ENCODE measurements at places on chromosomes 11 and 22.
A peak's percentile ranks its signal among the peaks of the same experiment; 100 is the strongest.

DNA sequence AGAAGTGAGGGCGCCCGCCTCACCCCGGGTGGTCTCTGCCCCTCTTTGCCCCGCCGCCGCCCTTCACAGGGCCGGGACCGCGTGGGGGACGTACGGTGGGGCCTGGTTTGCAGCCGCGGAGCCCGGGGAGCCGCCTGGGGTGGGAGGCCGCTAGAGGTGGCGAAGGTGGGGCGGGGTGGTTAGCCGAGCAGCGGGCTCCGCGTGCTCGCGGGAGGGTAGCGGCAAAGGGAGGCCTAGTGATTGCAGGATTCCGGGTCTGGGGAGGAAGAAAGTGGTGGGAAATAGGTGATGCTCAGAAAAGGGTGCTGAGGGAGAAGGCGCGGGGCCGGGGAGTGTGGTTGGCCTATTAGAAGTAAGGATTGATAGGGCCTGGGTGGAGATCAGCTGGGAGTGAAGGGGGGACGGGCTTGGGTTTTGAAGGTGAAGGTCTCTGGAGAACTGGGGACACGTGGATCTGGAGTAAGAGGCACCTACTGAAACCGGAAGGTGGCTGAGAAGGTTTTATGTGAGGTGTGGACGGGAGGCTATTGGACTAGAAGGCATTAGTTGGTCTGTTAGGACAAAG, 571 bp downstream of the FAR1 start:
- DNase-seq = no peak

- no peak for DNase-seq
Measured at GRCh38 chr22:40560551-40560950, 76.0 kb downstream of the MRTFA start.

DNA sequence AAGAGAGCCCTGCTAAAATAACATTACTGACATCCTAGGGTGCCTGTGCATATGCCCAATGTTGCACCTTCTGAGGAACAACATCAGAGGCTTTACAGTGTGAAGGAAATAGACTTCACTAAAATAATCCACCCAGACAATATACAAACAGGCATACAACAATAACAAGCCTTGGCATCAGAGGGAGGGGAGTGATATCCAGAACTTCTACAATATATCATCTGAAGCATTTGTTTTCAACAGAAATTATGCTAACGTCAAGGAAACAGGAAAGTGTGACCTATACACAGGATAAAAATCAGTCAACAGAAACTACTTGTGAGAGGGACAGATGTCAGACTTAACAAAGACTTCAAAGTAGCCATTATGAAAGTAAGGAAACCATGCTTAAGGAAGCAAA, 81.3 kb downstream of the CTNND1 start:
- DNase-seq = no peak

- DNase-seq = no peak
Measured at GRCh38 chr22:19875531-19876313, 21.0 kb upstream of the GNB1L start.

GRCh38 chr11:64448599-64449380, 89.8 kb downstream of the RPS6KA4 start:
- peak; percentile 6 for DNase-seq

DNA sequence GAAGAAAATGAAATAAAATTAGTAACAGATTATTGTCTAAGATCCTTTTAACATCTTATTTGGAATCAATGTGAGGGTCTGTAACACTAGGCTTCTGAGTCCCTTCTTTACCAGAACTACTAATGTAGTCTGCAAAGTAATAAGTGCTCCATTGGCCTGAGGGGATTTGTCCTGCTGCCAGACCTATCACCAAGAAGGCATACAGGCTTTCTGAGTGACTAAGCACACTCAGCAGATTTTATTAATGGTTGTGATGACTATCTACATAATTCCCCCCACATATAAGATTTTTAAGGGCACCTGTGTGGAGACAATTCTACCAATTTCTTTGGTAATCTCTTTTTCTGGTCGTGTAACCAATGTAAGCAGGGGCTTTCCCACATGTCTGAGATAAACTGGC, 365.0 kb upstream of the FAT3 start:
- no peak for DNase-seq

DNA sequence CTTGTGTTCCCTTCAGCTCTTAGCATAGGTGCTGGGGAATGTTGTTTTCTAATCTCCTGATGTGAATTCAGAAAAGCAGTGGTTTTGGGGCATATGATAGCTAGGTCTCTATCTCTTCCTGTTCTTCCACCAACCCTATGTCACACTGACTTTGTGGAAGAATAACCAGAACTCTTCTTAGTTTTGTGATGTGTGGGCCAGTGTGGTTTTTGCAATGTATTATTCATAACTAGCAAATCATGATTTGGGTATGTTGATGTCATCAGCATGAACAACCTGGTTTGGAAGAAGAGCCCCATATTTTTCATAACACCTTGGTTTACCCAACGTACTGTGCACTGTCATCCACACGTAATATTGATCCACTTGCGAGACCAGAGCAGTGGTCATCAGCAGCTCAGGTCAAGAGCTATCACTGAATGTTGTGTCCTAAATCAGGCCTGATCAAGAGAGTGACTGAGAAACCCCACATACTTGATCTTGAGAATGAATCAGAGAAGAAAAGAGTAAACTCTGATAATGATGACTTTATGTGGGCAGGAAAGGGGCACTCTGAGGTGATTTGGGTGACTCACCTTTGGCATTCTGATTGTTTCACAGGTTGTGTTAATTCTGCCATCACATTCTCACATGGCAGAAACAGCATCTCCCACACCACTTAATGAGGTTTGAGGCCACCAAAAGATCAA, 19.4 kb upstream of the MS4A6E start:
- DNase-seq = no peak

- DNase-seq = no peak
Measured at GRCh38 chr22:44730490-44731356, 21.7 kb upstream of the ARHGAP8 start.

DNA sequence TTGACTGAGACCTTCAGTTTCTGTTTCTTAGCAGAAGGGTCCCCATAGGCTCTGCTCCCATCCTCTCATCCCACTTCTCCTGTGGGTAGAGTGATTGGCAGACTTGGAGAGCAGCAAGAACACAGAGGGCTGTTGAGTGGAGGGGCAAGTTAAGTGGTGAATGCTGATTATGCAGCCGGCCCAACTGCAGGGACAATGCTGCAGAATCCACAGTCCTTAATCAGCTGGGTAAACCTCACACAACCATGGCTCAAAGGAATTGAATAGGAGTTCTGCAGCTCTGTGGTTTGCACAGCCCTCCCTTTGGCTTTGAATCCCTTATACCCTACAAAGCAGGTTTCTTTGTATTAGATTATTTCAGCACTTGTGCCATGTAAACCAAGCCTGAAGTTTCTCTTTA, 161.1 kb downstream of the NAV2 start:
- no peak for DNase-seq

DNA sequence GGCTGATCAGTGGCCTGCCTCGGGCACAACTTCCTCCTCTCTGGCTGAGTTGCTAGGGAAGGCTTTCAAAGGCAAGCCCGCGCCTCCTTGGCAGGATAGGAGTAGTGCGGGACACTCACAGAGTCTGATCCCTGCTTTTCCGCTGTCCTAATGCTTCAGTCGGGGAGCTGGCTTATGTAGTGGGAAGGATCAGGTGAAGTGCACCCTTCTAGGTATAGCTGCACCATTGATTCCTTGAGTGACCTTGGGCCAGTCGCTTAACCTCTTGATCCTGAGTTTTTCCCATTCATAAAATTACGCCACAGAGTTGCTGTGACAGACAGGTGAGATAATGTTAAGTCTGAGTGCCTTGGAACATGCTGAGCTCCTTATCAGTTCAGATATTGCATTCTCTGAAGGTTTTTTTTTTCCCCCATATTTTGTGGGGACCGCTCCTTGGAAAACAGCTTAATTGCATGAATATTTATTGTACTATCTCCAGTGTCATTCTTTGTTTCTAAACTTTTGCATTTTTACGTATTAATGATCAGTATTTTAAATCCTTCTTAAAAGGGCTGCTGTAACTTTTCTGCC, 961 bp downstream of the IPO7 start:
- DNase-seq = no peak

GRCh38 chr11:64028398-64029115, 7.2 kb upstream of the FLRT1 start:
- DNase-seq = no peak

DNA sequence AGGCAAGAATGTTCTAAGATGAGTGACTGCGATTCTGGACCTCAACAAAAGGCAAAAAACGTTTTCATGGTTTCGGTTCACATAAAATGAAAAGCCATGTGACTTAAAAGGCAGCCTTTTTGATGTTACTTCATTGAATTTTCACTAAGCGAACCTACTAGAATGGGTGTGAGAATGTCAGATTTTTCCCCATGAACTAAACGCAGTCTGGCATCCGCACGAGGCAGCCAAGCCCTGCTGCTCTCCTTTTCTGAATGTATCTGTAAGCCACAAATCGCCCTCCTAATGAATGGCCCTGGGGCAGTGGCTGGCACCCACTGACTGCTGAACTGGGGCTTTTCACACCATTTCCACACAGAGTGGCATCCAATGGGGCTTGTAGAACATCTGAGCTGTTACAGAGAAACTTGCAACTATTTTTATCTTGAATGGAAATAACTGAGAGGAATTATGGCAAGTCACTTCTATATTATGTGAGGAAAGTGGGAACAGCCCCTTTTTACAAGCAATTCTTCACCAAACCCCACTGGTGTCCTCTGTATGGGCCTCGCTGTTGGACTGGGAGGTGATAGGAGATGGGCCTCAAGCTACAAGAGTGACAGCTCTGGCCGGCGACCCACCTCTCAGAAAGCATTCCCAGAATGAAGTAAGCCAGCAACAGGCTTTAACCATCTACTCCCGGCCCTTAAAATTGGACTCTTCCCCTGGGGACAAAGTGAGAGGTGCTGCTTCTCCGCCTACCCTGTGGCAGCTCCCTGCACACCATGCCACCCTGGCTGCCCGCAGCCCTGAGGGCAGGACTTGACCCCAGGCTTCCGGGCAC, 29.4 kb downstream of the PPP2R1B start:
- DNase-seq = no peak

GRCh38 chr11:107705027-107705426, 6.8 kb downstream of the SLN start:
- no peak for DNase-seq

- DNase-seq = no peak
Measured at GRCh38 chr11:24122291-24122690, 374.6 kb upstream of the LUZP2 start.

- no peak for DNase-seq
Measured at GRCh38 chr11:74425100-74425499, 26.9 kb upstream of the PGM2L1 start.

DNA sequence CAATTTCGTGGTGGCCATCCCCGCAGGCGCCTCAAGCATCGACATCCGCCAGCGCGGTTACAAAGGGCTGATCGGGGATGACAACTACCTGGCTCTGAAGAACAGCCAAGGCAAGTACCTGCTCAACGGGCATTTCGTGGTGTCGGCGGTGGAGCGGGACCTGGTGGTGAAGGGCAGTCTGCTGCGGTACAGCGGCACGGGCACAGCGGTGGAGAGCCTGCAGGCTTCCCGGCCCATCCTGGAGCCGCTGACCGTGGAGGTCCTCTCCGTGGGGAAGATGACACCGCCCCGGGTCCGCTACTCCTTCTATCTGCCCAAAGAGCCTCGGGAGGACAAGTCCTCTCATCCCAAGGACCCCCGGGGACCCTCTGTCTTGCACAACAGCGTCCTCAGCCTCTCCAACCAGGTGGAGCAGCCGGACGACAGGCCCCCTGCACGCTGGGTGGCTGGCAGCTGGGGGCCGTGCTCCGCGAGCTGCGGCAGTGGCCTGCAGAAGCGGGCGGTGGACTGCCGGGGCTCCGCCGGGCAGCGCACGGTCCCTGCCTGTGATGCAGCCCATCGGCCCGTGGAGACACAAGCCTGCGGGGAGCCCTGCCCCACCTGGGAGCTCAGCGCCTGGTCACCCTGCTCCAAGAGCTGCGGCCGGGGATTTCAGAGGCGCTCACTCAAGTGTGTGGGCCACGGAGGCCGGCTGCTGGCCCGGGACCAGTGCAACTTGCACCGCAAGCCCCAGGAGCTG, 24.8 kb downstream of the ADAMTS15 start:
- DNase-seq = no peak

DNA sequence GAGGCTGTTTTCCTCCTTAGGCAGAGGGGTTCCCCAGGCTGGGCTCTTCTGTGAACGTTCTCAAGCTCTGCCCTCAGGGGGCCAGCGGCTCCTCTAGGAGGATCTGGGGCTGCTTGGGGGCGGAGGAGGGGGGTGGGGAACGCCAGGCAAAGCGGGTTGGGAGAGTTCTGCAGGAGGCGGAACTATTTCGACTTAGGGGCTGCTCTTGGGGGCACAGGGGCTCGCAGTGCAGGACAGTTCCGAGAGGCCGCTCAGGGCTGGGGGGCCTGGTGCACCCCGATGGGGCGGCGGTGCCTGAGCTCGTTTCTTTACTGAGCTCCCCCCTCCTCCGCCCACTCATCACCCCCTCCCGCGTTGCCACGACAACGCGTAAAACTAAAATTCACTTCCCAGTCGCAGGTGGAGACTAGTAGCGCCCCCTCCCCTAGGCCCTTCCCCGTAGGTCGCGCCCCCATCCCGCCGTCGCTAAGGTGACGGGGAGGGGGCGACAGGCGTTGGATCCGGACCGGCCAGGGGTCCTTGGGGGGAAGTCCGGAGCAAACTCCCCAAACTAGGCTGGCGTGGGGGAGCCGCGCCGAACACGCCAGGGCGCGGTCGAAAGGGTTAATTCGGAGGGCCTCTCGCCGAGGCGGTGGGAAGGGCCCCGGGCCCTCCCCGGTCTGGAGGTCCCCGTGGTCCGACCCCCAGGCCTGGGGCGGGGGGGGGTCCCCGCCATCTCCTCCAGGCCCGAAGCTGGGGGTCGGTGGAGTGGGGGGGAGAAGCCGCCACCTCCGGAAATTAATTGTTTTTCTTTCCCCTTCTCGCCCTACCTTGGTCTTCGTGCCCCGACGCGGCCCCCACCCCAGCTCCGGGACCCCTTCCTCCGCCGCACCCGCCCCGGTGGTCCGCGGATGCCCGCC, 857 bp downstream of the SHANK3 start:
- no peak for DNase-seq

- no peak for DNase-seq
Measured at GRCh38 chr11:86524620-86525352, 147.6 kb downstream of the ME3 start.

GRCh38 chr22:42171946-42172719, 41.5 kb upstream of the CYP2D6 start:
- DNase-seq = no peak

- DNase-seq = no peak
Measured at GRCh38 chr22:22574361-22574760, 15.3 kb upstream of the PRAME start.

Measured in NCI-H2081 treated with DMSO at 0.1 percent for 48 hours (cell line).